Kasumi-1 (cell line): ENCODE measurements at places on chromosomes 11 and 22.

DNA sequence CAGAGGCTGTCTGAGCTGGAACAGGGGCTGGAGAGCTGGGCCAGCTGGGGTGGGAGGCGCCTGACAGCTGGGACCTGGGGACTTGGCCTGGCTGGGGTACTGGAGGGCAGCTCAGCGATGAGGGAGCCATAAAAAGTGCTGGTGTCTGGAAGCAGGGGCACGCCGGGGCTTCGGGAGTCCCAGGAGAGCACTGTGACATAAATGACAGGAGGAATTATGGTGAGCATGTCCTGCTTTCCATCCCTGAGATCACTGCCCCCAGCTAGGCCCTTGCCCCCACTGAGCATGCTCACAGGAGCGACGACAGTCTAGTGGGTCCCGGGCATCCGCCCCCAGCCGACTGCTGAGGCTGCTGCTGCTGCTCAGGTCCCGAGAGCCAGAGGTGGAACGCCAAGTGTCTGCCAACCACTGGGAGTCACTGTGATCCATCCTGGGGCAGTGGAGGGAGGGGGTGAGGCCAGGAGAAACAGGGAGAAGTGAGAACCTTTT is 6.2 kb downstream of the ROBO4 start:
- no peak for DNase-seq

DNA sequence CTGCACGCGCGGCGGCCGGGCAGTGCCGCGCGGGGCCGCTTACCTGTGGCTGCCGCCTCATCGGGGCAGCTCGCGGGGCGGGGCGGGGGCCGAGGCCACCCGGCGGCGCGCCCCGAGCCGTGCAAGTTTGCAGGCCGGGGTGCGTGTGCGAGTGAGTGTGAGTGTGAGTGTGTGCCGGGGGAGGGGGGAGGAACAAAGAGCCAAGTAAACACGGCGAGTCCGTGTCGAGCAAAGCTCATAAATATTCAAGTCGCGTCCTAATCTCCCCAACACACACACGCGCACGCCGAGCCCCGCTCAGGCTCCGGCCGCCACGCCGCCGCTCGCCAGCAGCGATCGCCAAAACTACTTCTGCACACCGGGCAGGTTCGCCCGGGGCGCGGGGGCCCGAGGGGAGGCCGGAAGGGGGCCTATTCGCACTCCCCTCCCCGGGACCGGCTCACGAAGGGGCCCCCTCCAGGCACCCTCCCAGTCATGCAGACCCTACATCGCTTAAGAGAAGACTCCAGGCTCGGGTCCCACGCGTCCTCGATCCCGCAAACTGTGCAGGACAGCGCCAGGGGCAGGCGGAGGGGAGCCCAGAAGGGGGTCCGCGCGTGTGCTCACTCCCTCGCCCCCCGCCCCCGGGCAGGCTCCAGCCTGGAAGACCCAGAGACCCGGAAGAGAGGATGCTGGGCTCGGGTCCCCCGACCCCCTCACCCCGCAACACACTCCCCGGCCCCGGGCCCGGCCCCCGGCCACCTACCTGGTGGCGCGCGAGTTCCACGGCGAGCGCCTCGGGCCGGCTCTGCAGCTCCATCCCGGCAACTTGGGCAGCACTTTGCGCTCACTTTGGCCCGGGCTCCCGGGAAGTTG is 827 bp downstream of the PHF21B start:
- DNase-seq = no peak

DNA sequence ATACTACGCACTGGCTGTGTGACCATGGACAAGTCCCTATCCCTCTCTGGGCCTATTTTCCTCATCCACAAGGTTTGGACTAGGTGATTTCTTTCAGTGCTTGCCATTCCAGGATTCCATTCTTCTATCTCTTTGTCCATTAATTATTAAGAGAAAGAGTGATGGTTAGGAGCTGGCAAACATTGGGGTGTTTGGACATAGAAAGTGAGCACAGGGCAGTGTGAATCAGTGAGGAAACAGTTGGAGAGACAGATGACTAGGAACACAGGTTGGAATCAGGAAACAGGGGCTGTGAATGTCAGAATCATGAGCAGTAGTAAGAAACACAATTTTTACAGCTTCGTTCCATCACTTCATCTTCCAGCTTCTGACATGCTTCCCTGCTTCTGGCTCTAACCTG is 211.8 kb downstream of the INSC start:
- DNase-seq = no peak

GRCh38 chr11:33412241-33412640 is 155.1 kb downstream of the HIPK3 start:
- no peak for DNase-seq

- peak; percentile 10 for DNase-seq
Measured at GRCh38 chr11:73972187-73972586, 10.5 kb downstream of the UCP2 start.

DNA sequence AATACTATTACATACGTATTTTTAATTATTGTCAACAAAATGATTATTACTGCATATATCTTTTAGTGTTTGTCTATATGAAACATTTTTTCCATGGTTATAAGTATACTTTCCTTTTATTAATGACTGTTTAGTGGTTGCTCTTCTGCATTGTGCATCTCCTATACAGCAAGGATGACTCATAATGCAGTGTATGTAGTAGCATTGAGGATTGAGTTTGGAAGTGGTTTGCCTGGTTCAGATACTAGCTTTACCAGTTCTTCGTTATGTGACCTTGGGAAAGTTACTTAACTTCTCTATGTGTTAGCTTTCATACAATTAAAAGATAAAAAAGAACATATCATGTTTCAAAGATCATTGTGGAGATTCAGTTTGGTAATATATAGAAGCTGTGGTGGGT is 44.1 kb downstream of the CHORDC1 start:
- DNase-seq = no peak

- DNase-seq = no peak
Measured at GRCh38 chr11:69215784-69216415, 60.2 kb downstream of the SMIM38 start.

GRCh38 chr11:71399341-71399740 is 48.9 kb downstream of the DHCR7 start:
- no peak for DNase-seq

DNA sequence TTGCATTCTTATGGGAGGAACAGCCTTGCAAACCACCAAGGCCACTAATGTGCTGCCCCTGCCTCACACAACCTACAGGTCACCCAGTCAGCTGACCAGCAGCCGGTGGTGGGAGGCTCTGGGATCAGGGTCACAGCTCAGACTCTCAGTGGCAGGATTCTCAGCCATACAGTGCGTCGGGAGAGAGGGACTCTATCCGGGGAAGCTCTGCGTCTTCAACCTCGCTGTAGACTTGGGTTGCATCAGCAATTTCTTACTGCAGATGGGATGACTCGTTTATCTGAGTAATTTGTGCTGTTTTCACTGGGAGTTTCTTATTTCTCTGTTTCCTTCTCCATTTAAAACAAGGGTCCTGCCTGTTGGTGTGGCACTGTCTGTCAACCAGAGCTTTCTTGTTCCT is 257.7 kb downstream of the TBC1D22A start:
- no peak for DNase-seq

GRCh38 chr22:40666151-40666848 is 13.0 kb upstream of the MCHR1 start:
- no peak for DNase-seq

DNA sequence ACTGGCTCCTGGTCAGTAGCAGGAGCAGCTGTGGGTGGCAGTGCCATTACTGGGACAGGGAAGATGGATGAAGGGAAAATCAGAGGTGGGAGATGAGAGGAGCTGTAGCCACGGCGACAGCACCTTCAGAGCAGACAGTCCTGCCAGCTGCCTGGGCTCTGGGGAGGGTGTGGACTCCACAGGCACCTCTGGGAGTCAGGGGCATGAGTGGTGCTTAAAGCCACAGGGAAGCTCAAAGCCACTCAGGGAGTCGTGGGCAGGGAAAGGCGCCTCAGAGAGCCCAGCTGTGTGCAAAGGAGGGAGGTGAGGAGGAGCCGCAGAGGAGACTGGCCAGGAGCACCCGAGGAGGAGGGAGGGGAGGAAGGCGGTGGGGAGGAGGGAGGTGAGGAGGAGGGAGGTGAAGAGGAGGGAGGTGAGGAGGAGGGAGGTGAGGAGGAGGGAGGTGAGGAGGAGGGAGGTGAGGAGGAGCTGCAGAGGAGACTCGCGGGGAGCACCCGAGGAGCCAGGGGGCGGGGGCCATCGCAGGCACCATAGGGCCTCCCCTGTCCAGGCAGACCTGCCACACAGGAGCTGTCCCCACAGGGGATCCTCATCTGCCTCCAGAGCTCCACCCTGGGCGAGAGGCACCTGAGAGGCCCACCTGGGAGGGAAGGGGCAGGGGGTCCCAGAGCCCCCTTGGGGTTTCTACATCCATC is 977.6 kb downstream of the BRD1 start:
- no peak for DNase-seq

- no peak for DNase-seq
Measured at GRCh38 chr22:49583886-49584505, 243.7 kb downstream of the BRD1 start.

GRCh38 chr11:2788168-2789071 is 88.6 kb upstream of the KCNQ1OT1 start:
- peak; percentile 17 for DNase-seq

DNA sequence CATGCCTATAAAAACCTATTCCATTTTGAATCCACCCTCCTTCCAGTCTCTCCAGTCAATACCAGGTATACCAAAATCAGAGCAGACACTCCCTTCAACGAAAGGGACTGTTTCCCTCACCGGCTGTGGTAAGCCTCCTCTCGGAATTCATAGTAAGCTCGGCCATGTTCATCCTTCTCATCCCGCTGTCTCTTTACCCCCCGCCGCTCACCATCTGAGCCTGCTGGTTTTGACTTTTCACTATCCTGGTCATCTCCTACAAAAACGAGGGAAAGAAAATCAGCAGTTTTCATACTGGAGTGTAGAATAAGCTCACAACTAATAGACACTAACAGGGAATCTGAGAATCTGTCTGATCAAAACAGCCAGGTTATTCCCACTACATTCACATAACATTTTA is 3.1 kb downstream of the HNRNPUL2 start:
- DNase-seq = no peak

DNA sequence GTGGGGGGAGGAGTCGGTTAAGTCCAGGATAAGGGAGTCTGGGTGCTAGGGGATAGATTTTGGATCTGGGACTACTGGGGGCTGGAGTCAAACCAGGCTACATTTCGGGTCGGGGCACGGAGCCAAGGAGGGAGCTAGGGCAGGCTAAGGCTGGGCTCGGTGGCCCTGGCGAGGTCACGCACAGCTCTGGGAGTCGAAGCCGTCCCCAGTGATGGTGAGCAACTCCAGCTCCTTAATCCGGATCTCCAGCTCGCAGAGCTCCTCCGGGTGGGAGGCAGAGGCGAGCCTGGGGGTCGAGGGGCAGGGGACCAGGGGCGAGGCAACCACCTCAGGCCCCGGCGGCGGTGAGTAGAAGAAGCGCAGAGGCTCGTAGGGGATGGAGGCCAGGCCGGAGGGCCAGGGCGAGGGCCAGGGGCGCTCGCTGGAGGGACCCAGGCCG is 544 bp downstream of the C11orf91 start:
- no peak for DNase-seq

- no peak for DNase-seq
Measured at GRCh38 chr11:87020336-87020735, 17.4 kb upstream of the TMEM135 start.

- peak; percentile 54 for DNase-seq
Measured at GRCh38 chr22:35914665-35915476, 113.8 kb downstream of the RBFOX2 start.

GRCh38 chr11:60855726-60856633 is at the start of gene PTGDR2:
Gene PTGDR2 (minus strand): TSS chr11:60855950. CDS start chr11:60853722, 2,228 bp downstream.
- DNase-seq = peak; percentile 31

DNA sequence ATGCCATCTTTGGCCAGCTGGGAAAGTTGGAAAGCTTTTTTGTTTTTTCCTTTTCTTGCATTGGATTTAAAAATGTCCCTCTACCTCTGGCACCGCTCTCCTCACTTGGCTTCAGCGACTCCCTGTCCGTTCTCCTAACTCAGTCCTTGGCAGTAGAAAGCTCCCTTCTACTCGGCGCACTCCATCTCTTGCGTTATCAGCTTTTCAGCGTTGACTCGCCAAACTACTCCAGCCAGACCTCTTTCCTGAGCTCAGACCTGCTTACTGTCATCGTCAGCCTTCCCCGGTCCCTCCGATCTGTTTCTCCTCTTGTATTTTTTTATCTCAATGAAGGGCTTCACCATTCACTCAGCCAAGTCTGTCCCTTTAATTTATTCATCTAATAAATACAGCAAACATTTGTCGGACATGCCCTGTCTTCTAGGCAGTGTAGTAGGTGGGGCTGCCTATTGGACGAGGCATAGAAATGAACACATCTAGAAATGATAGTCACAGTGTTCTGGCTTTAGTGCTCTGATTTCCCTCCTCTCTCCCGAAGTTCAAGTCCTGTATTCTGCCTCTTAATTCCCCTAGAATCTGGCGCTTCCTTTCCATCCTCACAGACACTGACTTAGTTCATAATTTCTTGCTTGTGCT is 839 bp downstream of the CEP164 start:
- DNase-seq = peak; percentile 23

- DNase-seq = no peak
Measured at GRCh38 chr11:69442012-69442806, 39.3 kb upstream of the LINC01488 start.

GRCh38 chr11:19711911-19712280 is 741 bp upstream of the NAV2 start:
- no peak for DNase-seq

- no peak for DNase-seq
Measured at GRCh38 chr11:121634889-121635288, 182.1 kb upstream of the SORL1-AS1 start.

DNA sequence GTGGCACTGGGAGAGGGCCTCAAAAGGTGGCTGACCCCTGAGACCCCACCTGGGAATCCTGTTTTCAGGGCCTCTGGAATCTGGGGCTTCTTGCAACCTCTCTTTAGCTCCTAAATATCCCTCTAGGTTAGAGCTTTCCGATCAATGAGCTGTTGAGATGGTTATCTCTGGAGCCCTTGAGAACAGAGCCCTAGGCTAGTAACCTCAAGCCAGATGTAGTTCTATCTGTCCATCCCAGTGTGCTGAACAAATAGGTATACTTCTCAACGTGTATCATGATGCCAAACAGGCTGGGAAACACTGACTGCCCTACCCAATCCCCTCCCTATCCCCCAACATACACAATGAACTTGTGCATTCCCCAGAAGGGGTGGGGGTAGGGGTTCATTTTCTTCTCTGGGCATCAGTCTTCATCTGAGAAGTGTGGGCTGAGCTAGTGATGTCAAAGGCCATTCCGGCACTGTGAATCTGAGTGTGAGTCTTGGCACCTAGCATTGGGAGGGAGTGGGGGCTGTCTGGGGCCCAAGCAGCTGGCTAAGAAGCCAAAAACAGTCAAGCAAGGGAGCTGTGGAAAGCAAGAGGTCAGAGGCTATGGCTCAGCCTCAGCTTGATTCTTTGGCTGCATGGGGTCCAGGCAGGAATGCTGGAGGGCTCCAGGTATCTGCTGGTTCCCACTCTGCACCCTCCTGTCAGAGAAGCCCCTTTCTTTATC is 17.3 kb downstream of the CD82 start:
- no peak for DNase-seq

- no peak for DNase-seq
Measured at GRCh38 chr11:117871160-117871559, 5.3 kb downstream of the FXYD6 start.

DNA sequence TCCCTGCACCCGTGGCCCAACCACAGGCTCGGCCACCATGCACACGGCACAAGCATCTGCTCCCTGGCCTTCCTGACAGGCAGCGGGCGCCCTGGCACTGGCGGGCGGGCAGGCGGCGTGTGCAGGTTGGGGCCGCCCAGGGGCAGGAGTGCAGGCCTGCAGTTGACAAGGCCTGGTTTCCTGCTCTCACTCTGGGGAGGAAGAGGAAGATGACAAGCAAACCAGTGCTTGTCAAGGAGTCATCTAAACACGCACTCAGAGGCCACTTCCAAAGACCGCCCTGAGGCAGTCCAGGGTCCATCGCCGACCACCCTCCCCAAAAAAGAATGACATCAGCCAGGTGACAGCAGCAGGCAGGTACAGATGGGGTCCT is 65.3 kb upstream of the LINC01488 start:
- DNase-seq = peak; percentile 60

GRCh38 chr11:66543263-66544107 is 2.4 kb downstream of the ZDHHC24 start:
- peak; percentile 43 for DNase-seq
